ENCODE measurements at places on chromosomes 12 and 14. TPM values are rescaled to one million over a fixed set of nuclear protein-coding genes. Genes with fewer than 3 reads are reported as not detected.

GRCh38 chr12:76152181-76152807, 67.8 kb upstream of the NAP1L1 start:
- DNase-seq, result no peak

DNA sequence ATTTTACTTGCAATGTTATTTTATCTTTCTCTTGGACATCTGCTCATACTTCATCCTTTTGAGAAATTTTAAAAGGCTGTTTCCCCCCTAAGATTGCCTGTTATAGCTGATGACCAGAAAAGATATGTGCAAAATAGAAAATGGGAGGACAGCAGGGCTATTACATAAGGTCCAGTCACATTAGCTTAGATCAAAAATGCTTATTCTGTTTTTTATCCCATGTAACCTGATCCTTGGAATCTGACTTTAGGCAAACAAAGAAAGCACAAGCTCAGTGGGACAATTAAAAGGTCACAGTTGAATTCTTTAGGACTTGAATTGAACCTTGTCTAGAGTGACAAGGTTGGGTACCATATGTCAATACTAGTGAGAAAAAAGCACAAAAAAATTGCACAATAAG, 65.1 kb upstream of the TRHDE start:
- no peak for DNase-seq

The EPYC gene
- not detected for total RNA-seq

The OAS2 gene
- 80.4 TPM for total RNA-seq

GRCh38 chr14:23306412-23307145, at the start of gene BCL2L2:
Gene BCL2L2 (plus strand): TSS chr14:23306833. CDS start chr14:23307768, 935 bp downstream.
- DNase-seq, result no peak

The LAG3 gene
- total RNA-seq, result not detected

DNA sequence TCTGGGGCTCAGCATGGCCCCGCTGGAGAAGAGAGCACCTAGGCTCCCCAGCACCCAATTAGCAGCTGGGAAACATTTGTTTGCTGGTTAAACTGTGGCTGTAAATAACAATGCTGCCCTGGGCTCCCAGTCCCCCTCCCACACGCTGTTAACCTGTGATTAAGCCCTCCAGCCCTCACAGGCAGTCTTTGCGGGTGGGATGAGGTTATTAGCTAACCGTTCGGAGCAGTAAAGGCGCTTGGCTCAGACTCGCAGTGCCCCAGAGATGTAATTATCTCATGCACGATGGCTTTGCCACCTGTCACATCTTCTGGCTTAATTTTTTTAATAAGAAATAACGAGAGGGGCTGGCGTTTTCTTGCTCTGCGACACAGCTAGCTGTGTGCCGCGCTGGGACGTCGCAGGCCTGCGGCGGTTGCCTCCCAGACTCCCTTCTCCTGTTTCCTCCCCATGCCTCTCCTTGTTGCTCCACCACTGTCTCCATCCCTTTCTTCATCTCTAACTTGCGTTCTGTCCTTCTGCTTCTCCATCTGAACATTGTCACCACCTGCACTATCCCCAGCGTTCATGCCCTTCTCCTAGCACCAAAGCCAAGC, 239.2 kb upstream of the FKBP4 start:
- DNase-seq, result no peak

DNA sequence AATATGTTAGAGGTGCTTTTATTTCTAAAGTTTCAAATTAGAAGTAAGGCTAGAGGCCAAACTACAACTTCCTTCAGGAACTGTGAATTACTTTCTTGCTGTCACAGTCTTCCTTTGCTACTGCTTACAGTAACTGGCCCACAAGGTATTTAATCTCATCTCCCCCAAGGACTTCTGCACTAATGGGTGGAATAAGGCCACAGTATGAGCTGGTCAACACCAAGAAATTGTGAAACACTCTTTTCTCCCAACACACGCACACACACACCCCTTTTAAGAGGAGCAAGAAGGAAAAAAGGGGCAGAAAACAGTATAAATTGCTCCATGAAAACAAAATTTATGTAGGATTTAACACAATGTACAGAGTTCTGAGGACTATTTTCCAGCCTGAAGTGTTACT, 45.6 kb downstream of the SCAF11 start:
- DNase-seq, result no peak

The TDRD9 gene
- 0.10 TPM for total RNA-seq

GRCh38 chr12:75542942-75543341, 31.5 kb upstream of the KRR1 start:
- DNase-seq, result no peak

The CCDC177 gene
- total RNA-seq, result not detected

GRCh38 chr12:113159937-113160336, 10.4 kb downstream of the CFAP73 start:
- DNase-seq, result no peak

The VTI1B gene
- 50.7 TPM for total RNA-seq

The CHST11 gene
- total RNA-seq, result 21.8 TPM

The GPR84 gene
- total RNA-seq, result not detected

The NPAS3 gene
- total RNA-seq, result 0.34 TPM

- DNase-seq, result no peak
Measured at GRCh38 chr12:50606675-50607375, 102.0 kb downstream of the DIP2B start.

The THAP2 gene
- total RNA-seq, result 2.5 TPM

DNA sequence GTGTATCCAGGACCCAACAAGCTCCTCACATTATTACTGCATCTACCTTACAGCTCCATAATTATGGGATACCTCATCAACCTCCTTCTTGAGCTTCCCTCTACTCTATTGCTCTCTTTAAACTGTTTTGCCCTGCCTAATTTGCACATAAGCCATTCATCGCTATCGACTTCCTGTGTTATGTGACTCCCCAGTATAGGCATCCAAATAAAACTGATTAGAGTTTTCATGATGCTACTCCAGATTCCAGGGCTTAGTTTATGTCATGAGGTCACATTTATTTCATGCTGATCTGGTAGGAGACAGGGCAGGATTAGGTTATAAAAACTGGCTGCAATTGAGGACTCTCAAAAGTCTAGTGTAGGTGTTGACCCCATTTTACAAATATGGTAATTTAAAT, 569.9 kb upstream of the MGAT4C start:
- DNase-seq, result no peak

- DNase-seq, result no peak
Measured at GRCh38 chr14:103519043-103519836, 3.4 kb downstream of the CKB start.

The WNT1 gene
- not detected for total RNA-seq

The REC8 gene
- 55.0 TPM for total RNA-seq

The KLRD1 gene
- total RNA-seq, result 0.05 TPM

- DNase-seq, result no peak
Measured at GRCh38 chr14:95338436-95338835, 18.7 kb upstream of the CLMN start.

The LHX5 gene
- total RNA-seq, result not detected
